ENCODE measurements at places on chromosomes 3 and 15. TPM values are rescaled to one million over a fixed set of nuclear protein-coding genes. Genes with fewer than 3 reads are reported as not detected.
A peak's percentile ranks its signal among the peaks of the same experiment; 100 is the strongest.

DNA sequence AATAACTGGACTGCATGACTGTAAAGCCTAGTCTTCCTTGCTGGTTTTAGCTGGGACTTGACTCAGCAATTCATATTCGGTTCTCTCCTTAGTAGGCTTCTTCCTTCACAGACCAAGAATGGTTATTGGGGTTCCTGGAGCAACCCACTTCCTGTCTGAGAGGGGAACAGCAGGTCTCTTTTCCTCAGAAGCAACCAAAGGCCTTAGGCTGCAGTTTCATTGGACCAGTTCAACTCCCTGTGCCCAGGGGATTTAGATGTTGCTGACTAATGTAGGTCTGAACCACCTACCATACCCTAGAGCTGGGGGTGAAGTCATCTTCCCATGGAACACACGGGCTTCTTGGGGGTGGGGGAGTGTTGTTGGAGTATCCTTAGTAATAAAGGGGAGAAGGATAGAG, 84.0 kb upstream of the SKOR1 start:
- H3K27ac ChIP-seq, result no peak overlapping the region
- no peaks in the 10 kb centered on the region for H3K4me1 ChIP-seq
- H3K27me3 ChIP-seq, result no peaks in the 10 kb centered on the region

- H3K4me3 ChIP-seq, result peak within 1 kb of the TSS; percentile 72
- no peaks in the 10 kb centered on the region for H3K27me3 ChIP-seq
- no peak within 1 kb of the TSS for H3K27ac ChIP-seq
- no peaks in the 10 kb centered on the region for H3K36me3 ChIP-seq
Measured at GRCh38 chr3:21750831-21751391, at the start of gene ZNF385D. Gene ZNF385D (minus strand): TSS chr3:21751210. CDS start chr3:21750916, 294 bp downstream.

Gene DAZL
- total RNA-seq, result 3.2 TPM

DNA sequence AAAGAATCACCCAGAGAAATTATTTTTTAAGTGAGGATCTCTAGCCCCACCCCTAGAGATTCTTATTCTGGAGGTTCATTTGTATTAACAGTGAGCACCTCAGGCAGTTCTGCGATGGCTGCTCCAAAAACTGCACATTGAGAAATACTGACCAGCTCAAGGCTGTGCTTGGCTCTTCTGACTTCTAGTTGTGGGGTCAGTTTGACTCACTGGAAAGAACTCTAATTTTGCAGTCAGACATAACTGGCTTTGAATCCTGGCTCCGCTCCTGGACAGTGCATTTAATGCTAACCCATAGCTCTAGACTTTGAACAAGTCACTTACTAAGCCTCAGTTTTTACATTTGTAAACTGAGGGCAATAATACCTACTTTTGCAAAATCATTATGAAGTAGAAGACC, 123.6 kb upstream of the SKOR1 start:
- H3K36me3 ChIP-seq, result no peaks in the 10 kb centered on the region
- no peaks in the 10 kb centered on the region for H3K27me3 ChIP-seq
- no peak overlapping the region for H3K4me3 ChIP-seq
- DNase-seq, result no peak

Gene P4HTM
- 15.3 TPM for total RNA-seq

- peaks cover 26% of the 10 kb centered on the region for H3K4me1 ChIP-seq
- no peaks in the 10 kb centered on the region for H3K27me3 ChIP-seq
- H3K4me3 ChIP-seq, result no peak overlapping the region
- no peak overlapping the region for H3K27ac ChIP-seq
- no peaks in the 10 kb centered on the region for H3K36me3 ChIP-seq
Measured at GRCh38 chr15:57057134-57057930, 138.9 kb downstream of the TCF12 start.

GRCh38 chr15:81297147-81297572, 26.8 kb downstream of the STARD5 start:
- no peaks in the 10 kb centered on the region for H3K36me3 ChIP-seq
- no peaks in the 10 kb centered on the region for H3K27me3 ChIP-seq
- H3K4me1 ChIP-seq, result peaks cover 3% of the 10 kb centered on the region

DNA sequence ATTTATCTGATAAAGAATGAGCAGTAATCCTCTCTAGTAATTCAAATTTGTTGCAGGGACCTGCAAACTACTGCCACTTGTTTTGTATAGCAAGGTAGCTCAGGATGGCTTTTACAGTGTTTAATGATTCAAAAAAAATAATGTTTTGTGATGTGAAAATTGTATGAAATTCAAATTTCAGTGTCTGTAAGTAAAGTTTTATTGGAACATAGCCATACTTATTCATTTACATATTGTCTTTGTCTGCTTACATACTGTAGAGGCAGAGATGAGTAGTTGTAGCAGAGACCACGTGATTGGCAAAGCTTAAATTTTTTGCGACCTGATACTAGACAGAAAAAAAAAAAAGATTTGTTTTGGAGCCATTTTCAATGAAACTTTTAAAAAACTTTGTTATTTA, 6.5 kb upstream of the UTS2B start:
- H3K4me1 ChIP-seq, result peaks cover 26% of the 10 kb centered on the region
- no peaks in the 10 kb centered on the region for H3K36me3 ChIP-seq
- no peak for DNase-seq
- no peak overlapping the region for H3K4me3 ChIP-seq

- no peaks in the 10 kb centered on the region for H3K36me3 ChIP-seq
- DNase-seq, result no peak
- H3K27me3 ChIP-seq, result no peaks in the 10 kb centered on the region
Measured at GRCh38 chr3:188700501-188700900, 471.3 kb upstream of the TPRG1 start.

GRCh38 chr15:74978077-74978476, 17.3 kb upstream of the SCAMP5 start:
- H3K4me1 ChIP-seq, result no peaks in the 10 kb centered on the region
- no peak overlapping the region for H3K4me3 ChIP-seq
- no peak for DNase-seq
- no peak overlapping the region for H3K27ac ChIP-seq

Gene PLIN1
- 0.07 TPM for total RNA-seq

Gene DUOX1
- 0.30 TPM for total RNA-seq

Gene C3orf62
- total RNA-seq, result 3.4 TPM

GRCh38 chr3:84836961-84837360, 121.8 kb upstream of the CADM2 start:
- no peaks in the 10 kb centered on the region for H3K36me3 ChIP-seq
- H3K4me3 ChIP-seq, result no peak overlapping the region
- DNase-seq, result no peak
- no peaks in the 10 kb centered on the region for H3K4me1 ChIP-seq
- H3K27ac ChIP-seq, result no peak overlapping the region

Gene CKMT1B
- 4.4 TPM for total RNA-seq

DNA sequence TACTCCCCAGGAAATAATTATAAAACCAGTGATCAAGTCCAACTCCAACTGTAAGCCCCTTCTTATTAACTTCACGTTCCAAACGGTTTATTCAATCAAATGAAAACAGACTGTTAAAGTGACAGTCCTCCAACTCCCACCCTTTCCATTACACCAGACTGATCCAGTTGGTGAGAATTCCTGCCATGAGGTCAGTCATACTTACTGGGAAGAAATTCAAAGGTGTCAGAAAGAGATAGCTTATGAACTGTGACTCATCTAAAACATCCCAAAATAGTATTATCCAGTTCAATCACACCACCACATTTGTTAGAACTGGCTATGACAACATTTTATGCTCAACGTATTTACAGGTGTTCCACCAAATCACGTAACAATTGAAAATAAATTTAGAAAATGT, 19.5 kb downstream of the SMARCC1 start:
- H3K27ac ChIP-seq, result peak overlapping the region; percentile 5
- H3K4me3 ChIP-seq, result no peak overlapping the region
- H3K27me3 ChIP-seq, result no peaks in the 10 kb centered on the region
- DNase-seq, result no peak

Gene CCDC39
- 3.3 TPM for total RNA-seq

Gene SEC61A1
- total RNA-seq, result 79.1 TPM

Gene TMEM43
- total RNA-seq, result 22.0 TPM

Gene HGD
- 0.28 TPM for total RNA-seq

DNA sequence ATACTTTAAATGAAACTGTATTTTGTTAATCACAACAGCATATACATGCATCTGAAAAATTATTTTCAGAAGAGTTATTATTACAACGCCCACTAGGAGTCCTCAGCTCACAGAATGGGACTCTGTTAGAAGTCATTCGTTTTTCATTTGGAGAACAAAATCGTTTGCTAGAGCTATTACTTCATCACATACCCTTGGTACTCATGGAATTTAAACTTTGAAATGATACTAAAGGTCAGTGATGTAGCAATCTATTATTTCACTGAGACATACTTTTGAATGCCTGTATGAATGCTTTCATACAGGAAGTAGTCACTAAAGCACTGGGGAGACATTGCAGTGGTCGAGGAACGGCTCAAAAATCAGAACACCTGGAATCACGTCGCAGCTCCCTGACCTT, 198.1 kb downstream of the MBNL1 start:
- peaks cover 4% of the 10 kb centered on the region for H3K36me3 ChIP-seq
- H3K4me1 ChIP-seq, result no peaks in the 10 kb centered on the region
- H3K27ac ChIP-seq, result no peak overlapping the region
- no peak overlapping the region for H3K4me3 ChIP-seq
- no peak for DNase-seq

Gene SLC6A20
- not detected for total RNA-seq

DNA sequence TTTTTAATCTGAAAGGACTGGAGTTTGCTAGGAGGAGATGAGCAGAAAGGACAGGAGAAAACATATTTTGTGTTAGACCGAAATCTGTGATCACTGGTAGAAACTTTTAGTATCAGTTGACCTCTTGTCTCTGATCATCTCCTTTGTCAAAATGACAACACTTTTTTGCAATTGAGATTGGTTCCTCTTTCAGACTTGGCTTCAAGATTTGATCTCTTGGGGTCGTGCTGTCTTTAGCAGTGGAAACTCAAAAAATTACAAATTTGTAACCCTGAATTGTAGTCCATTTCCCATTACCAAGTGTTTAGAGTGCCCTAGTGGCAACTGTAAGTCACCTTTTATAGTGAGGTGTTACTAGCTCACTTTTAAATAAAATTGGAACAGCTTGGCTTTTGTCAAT, 107.4 kb downstream of the KLHL25 start:
- DNase-seq, result no peak
- H3K4me3 ChIP-seq, result no peak overlapping the region
- peaks cover 28% of the 10 kb centered on the region for H3K4me1 ChIP-seq
- H3K36me3 ChIP-seq, result no peaks in the 10 kb centered on the region
- no peaks in the 10 kb centered on the region for H3K27me3 ChIP-seq

- H3K27ac ChIP-seq, result no peak overlapping the region
- no peaks in the 10 kb centered on the region for H3K36me3 ChIP-seq
- no peaks in the 10 kb centered on the region for H3K4me1 ChIP-seq
- no peaks in the 10 kb centered on the region for H3K27me3 ChIP-seq
- no peak for DNase-seq
- H3K4me3 ChIP-seq, result no peak overlapping the region
Measured at GRCh38 chr3:54251705-54252104, 129.4 kb downstream of the CACNA2D3 start.

Gene SLC15A2
- 1.0 TPM for total RNA-seq

- no peaks in the 10 kb centered on the region for H3K36me3 ChIP-seq
- H3K27me3 ChIP-seq, result no peaks in the 10 kb centered on the region
- H3K4me3 ChIP-seq, result peak overlapping the region; percentile 34
- H3K4me1 ChIP-seq, result peaks cover 35% of the 10 kb centered on the region
- H3K27ac ChIP-seq, result peak overlapping the region; percentile 74
Measured at GRCh38 chr3:183264268-183264667, 11.2 kb downstream of the B3GNT5 start.

DNA sequence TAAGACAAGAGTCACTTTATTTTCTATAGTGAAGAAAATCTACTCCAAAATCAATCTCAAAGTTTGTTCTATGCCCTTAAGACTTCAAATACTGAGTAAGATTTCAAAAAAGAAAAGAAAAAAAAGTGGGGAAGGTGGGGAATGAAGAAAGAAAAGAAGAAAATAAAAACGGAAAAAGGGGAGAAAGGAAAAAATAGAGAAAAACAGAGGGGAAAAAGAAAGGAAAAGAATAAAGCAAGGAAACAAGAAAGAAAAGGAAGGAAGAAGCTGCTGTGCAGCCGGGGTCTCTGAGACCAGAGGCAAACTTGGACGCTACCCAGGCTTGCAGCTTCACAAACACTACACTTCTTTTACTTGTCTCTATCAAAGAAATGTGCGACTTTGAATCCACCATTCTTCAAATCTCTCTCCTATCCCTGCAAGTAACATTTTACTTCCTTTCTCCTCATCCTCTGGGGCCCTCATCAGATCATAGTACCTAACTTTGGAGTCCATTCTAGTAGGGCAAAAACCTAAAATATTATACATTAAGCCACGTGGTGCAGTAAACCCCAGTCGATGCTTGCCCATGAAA, 279.8 kb downstream of the FOXP1 start:
- peak overlapping the region; percentile 63 for H3K4me3 ChIP-seq
- no peaks in the 10 kb centered on the region for H3K27me3 ChIP-seq
- peaks cover 85% of the 10 kb centered on the region for H3K4me1 ChIP-seq
- no peak for DNase-seq

DNA sequence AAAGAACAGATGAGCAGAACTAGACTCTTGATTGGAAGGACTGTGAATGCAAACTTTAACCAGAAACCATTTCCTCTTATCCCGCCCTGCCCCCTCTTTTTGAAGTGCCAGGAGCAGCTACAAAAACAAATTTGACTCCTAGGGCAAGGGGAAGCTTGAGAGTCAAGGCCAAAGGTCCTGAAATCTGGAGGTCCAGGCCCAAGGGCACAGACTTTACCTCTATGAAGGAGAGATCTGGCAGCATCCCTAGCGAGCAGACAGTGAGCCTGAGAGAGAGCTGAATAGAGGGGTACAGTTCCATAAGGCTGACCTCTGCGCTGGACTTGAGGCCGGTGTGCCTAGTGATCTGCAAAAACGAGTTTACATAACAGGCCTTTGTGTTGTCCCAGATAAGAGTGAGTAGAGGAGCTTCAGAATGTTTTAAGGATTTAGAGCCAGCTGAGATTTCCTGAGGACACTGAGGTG, 5.1 kb downstream of the RAB43 start:
- H3K27ac ChIP-seq, result no peak overlapping the region
- no peaks in the 10 kb centered on the region for H3K36me3 ChIP-seq
- DNase-seq, result peak; percentile 22
- H3K27me3 ChIP-seq, result no peaks in the 10 kb centered on the region

- no peaks in the 10 kb centered on the region for H3K4me1 ChIP-seq
- no peaks in the 10 kb centered on the region for H3K36me3 ChIP-seq
- H3K27ac ChIP-seq, result no peak overlapping the region
- no peaks in the 10 kb centered on the region for H3K27me3 ChIP-seq
- H3K4me3 ChIP-seq, result no peak overlapping the region
Measured at GRCh38 chr15:86645925-86646500, 566.3 kb downstream of the AGBL1 start.

DNA sequence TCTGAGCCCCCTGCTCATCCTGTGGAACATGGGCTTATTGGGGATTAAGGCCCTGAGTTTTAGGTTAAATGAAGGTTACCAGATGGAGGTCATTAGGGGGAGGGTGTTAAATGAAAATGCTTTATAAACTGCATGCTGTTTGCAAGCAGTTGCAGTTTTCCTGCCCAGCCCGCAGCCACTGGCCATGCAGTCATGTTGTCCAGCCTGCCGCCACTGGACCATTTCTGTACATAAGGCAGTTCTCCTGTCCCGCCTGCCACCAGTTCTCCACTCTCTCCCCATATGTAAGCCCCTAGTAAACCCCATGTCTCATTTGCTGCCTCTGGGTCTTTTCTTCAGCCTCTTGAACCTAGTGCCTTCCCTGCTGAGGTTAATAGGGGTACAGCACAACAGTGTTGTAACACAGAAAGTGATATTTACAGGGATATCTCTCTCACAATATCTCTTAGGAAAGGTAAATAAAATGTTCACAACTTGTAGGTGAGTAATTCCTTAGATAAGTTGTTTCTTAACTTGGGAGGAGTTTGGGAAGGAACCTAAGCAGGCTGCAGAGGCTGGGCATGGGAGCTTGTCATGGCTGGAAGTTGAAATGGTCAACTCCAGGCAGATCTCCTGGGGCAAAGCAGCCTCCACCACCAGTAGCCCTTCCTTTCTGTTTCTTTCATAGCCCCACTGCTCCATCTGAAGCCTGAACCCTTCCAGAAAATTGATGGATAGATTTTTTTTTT, 148.2 kb downstream of the CMSS1 start:
- no peak overlapping the region for H3K4me3 ChIP-seq
- no peaks in the 10 kb centered on the region for H3K27me3 ChIP-seq
- no peaks in the 10 kb centered on the region for H3K4me1 ChIP-seq
- H3K36me3 ChIP-seq, result no peaks in the 10 kb centered on the region

Measured in neural progenitor cell (in vitro differentiated cells).